Midbrain (tissue), 1 donor: ENCODE measurements at places on chromosomes 3 and 15.

DNA sequence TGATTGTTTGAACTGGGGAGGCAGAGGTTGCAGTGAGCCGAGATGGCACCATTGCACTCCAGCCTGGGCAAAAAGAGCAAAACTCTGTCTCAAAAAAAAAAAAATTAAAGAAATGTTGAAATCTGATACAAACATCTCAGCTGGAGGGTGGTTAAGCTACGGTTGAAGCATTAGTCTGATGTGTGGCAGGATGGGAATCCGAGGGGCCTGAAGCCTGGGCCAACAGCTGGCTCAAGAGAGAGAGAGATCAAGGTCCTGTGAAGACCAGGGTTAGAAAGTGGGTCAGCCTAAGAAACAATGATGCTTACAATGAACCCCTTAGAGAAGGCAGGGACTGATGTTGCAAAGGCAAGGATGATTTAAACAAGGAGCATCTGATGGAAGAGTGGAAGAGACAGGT, 69.8 kb downstream of the CD200R1L start:
- DNase-seq: no peak

- no peak for DNase-seq
Measured at GRCh38 chr3:15768421-15769255, 29.1 kb downstream of the ANKRD28 start.

DNA sequence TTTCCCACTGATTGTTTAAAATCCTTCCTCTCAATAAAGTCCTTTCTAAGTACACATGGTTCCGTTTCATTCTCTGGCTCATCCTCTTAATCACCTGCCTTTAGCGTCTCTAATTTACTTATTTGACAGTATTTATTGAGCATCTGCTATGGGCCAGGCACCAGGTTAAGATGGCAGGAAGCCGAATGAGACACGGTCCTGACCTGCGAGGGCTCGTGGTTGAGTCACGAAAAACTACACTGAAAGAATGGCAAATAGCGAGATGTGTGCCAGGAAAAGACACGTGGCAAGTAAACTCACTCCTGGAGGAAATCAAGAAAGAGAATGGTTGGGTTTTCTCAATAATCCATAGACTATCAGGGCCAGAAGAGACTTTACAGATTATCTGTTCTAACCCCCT, 60.9 kb downstream of the HES1 start:
- DNase-seq: no peak

DNA sequence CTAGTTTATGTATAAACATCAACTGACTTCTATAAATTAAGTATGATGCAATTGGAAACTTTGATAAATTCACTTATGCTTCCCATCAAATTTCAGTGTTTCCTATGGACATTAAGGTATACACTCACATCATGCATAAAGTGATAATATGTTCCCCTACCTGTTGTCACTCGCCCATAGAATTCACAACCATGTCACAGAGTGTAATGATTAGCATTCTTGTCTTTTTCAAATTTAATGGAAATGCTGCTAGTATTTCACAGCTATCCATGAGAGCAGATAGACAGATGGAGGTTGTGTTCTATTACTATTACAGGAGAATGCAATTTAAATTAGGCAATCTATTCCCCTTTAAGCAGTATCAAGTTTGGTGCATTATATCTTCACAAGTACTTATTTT, 984 bp downstream of the PLSCR4 start:
- DNase-seq: no peak
